ENCODE measurements at places on chromosomes 2 and 18.

DNA sequence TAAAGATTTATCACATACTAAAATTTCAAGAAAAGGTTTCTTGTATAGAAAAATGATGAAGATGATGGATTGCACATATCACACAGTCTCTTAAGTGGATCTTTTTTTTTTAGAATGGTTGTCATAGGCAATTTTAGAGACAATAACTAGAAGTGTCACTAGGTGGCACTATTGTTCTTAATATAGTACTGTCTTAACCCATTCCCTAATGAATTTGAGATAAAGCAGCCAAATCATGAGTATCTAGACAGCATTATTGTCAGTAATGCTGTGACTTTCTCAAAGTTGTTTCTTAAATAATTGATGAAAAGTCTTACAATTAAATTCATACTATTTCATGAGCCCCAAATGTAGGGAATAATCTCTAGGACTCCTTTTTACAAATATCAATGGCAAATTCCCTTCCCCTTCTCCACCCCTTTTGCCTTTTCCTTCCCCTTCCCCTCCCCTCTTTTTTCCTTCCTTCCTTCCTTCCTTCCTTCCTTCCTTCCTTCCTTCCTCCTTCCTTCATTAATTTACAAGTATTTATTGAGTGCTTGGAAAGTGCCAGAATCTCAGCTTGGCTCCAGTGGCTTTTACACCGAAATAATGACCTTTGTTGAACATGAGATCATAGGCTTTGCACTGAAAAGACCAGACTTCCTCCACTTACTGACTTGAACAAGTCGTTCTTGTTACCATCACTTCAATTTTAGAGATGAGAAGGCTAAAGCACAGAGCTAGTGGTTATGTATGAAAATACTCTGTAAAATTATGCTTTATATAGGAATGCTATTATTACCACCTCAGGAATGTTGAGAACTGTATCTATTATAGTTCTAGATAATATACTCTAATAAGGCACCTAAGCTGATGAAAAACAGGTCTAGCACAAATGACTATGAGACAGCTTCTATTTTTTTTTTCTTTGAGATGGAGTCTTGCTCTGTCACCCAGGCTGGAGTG, 19.8 kb downstream of the MYL12B start:
- peak; percentile 81 for DNase-seq

- DNase-seq: peak; percentile 12
These were observed 11.3 kb upstream of the CIB4 start for GRCh38 chr2:26652361-26653041.

DNA sequence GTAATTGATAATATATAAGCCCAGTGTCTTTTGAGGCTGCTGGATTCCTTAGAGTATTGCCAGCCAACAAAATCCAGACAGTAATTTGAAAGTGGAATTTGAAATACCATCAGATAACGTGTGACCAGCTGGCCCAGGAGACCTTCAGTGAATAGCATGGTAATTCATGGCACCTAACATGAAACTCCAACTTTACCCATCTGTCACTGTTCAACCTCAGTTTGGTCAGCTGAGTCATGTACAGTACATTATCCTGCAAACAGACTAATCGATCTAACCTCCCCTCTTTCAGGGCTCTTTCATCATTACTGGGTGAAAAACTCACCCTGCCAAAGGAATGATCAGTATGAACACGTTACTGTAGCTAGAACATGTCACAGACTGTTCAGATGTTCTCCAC, 230.6 kb downstream of the DOK6 start:
- peak; percentile 49 for DNase-seq

- DNase-seq: peak; percentile 99
These were observed 18.0 kb downstream of the SPEG start for GRCh38 chr2:219452361-219453317.

DNA sequence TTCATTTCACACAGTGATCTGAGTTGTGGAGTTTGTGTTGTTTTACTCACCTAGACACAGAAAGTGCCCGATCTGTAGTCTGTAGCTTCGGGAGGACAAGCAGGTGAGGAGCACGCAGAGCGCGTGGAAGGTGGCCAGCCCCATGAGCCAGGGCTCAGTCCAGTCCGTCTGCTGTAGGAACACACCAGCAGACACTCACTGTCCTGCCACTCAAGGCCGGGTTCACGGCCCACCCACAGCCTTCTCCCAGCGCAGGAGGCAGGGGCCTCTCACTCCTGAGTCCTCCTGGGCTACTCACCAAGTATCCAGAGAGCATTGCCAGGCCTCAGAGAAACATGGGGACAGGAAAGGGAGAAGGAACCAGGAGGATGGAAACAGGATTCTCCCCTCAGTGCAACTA, 1.7 kb downstream of the TMEM18 start:
- peak; percentile 11 for DNase-seq

- DNase-seq: no peak
These were observed 24.2 kb downstream of the TNS1 start for GRCh38 chr2:217978536-217979150.

DNA sequence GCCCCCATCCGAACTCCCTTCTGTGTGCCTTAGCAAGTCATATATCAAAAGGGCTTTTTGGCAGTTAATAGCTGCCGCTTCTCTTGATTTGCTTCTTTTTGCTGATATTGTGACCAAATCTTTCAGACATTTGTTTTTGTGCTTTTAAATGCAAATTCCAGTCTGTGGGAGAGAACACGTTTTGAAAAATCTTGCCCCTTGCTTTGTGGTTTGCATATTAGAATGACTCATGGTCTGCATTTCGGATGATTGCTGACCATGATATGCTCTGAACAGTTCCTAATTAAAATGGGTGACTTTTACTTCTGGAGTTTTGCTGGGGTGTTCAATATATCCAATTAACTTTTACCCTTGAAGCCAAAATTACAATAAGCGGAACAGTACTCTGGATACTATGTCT, 58.2 kb upstream of the ST6GAL2 start:
- DNase-seq: peak; percentile 91

GRCh38 chr2:17815468-17816184, 634 bp upstream of the MSGN1 start:
- DNase-seq: no peak

- no peak for DNase-seq
These were observed 111.3 kb downstream of the CPS1 start for GRCh38 chr2:210667711-210668110.

GRCh38 chr18:45690975-45691815, 32.8 kb upstream of the SLC14A1 start:
- DNase-seq: peak; percentile 77

GRCh38 chr18:51575171-51575570, 377.7 kb upstream of the MEX3C start:
- DNase-seq: no peak

DNA sequence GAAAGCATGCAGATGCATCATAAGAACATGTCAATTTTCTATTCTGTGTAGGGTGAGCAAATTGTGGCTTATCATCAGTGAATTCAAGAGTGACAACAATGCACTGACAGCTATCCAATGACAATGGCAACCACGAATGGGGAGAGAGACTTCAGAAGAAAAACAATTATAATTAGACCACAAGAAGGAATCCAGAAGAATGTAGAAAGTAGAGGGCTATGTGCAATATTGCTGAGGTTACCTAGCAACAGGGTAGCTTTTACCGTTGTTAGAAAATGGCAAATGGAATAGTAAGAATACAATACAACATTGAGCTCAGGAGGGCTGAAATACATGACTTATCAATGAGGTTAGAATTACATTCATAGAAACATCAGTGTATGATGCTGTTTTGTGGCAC, 71.1 kb upstream of the SESTD1 start:
- DNase-seq: peak; percentile 30

- DNase-seq: no peak
These were observed 8.7 kb downstream of the TET3 start for GRCh38 chr2:73993376-73993775.

GRCh38 chr2:168920504-168921157, 19.5 kb downstream of the G6PC2 start:
- peak; percentile 32 for DNase-seq

GRCh38 chr2:195595825-195596224, 61.2 kb upstream of the SLC39A10 start:
- DNase-seq: no peak

- peak; percentile 86 for DNase-seq
These were observed 781 bp upstream of the SOX11 start for GRCh38 chr2:5691221-5691984.

GRCh38 chr2:43083710-43084698, 142.4 kb downstream of the ZFP36L2 start:
- peak; percentile 89 for DNase-seq

DNA sequence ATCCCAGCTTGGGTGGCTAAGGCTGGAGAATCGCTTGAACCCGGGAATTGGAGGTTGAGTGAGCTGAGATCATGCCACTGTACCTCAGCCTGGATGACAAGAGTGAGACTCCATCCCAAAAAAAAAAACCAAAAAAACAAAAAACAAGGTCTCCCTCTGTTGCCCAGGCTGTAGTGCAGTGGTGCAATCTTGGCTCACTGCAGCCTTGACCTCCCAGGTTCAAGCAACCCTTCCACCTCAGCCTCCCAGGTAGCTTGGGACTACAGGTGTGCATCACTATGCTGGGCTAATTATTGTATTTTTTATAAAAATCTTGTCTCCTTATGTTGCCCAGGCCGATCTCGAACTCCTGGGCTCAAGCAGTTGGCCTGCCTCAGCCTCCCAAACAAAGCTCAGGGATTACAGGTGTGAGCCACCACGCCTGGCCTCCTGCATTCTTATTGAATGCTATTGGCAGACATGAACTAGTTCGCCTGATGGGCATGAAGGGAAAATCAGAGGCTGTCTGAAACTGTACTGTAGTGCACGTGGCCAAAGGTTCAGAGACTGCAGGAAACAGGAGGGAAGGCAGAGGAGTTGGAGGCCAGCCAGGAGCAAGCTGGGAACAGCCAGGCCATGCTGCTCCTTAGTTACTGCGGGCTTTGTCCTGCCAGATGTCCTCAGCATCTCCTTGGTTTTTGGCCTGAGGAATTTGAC, 16.0 kb upstream of the ASXL2 start:
- DNase-seq: peak; percentile 37

DNA sequence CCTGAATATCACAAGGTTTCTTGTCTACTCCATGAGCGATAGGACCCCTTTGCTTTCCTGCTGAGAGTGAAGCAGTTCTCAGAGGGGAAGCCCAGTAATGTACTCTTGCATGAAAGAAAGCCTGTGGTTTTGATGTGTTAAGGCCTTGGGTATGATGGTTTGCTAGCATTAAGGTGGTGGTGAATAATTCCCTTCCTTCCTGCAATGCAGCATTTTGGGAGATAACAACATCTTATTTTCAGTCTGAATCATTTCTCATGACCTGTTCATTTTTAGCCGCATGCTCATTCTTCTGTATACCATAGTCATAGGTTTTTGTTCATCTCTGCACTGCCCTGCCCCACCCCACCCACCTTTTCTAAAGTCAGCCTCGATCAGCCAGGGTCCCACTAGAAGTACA, 66.2 kb downstream of the HNMT start:
- DNase-seq: peak; percentile 58

GRCh38 chr2:201342923-201343322, 14.2 kb downstream of the FLACC1 start:
- DNase-seq: no peak

DNA sequence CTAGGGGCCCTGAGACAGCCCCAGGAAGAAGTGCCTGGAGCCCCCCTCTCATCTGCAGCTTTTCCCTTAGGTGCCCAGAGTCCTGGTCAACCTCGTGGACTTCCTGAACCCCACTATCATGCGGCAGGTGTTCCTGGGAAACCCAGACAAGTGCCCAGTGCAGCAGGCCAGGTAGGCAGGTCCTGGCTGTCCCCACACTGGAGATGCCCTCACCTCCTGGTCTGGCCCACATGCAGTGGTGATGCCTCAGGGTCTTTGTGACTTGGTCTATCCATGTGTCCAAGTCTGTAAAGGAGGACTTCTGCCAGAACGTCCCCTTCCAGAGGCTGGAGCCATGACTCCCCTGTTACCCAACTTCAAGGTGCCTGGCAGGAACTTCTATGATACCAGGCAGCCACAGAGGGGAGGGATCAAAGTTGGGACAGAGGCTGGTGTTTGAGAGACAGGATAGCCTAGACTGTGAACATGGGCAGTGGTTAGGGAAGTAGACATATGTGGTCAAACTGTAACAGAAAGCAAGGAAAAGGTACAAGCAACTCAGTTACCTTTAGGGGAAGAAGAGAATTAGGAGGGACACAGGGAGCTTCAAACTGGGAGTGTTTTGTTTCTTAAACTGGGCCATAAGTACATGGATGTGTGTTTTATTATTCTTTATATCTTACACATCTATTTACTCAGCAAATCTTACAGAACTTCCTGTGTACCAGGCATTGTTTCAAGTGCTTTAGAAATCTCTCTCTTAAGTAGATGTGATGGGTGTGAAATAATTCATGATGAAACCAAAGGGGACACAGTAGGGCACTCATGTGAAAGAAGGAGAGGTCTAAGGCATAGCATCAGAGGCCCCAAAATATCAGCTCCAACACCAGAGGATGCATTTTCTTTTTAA, 107.1 kb downstream of the PLB1 start:
- no peak for DNase-seq

DNA sequence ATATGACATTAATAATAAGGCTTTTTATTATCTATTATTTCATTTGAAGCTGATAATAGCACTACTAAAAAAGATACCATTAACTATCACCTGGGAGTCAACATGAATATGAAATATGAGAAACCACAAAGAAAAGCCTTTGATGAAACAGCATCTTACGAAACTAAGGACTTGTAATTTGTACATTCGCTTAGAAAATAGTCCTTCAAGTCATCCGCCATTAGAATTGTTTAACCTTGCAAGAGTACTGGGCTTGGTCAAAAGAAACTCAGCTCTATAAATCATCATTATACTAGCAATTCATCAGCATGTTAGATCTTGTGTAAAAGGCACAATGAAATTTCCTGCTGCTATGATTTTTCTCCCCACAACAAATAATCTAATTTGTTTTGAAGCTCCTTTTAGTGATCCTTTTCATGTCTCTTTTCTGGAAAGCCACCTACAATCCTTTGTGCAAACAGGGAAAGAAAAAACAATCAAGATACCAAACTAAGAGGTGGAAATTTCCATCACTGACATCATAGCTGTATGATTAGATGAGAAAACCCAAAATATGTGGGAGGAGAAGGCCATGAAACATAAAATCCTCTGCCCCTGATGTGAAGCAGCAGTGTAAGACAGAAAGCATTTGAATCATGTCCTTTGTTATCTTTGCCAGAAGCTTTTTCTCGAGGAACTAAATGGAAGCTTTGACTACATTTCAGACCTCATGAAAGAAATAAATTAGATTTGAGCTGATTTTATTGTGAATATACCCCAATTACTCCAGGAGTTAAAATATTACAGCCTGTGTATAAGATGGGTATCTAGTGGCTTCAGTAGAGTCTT, 31.2 kb downstream of the SCN9A start:
- peak; percentile 40 for DNase-seq

- peak; percentile 17 for DNase-seq
These were observed 480.8 kb upstream of the KLHL29 start for GRCh38 chr2:22904126-22904684.

GRCh38 chr2:48435909-48436308, 94.0 kb upstream of the STON1 start:
- no peak for DNase-seq

- DNase-seq: no peak
These were observed 556.4 kb downstream of the ERBB4 start for GRCh38 chr2:211982162-211982561.

DNA sequence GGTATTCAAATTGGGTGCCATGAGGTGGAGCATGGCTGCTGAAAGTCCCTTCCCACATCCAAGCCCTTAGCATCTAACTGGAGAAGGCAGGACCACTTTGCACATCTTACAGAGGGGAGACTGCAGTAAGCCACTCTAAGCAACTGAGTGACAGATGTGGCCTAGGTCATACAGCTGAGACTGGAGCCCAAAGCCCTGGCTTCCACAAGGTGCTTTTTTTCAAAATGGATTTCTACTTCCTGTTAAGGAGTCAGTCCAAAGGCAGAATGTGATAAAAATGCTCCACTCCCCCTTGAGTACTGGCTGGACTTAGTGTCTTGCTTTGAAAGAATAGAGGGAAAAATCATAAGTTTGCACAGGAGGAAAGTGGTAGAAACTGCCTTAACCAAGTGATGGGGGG, 424.0 kb upstream of the SPRED2 start:
- DNase-seq: no peak
